Gastrocnemius medialis (tissue), 4 donors: ENCODE measurements at places on chromosomes 13 and 19. TPM values are rescaled to one million over a fixed set of nuclear protein-coding genes. Genes with fewer than 3 reads are reported as not detected.
A peak's percentile ranks its signal among the peaks of the same experiment; 100 is the strongest.

- H3K4me3 ChIP-seq, result peak overlapping the region; percentile 68
- no peaks in the 10 kb centered on the region for H3K36me3 ChIP-seq
- no peaks in the 10 kb centered on the region for H3K27me3 ChIP-seq
- H3K4me1 ChIP-seq, result peaks cover 25% of the 10 kb centered on the region
- DNase-seq, result peak; percentile 32
These were observed 1.4 kb downstream of the EFNB2 start for GRCh38 chr13:106533943-106534638.

- no peak overlapping the region for H3K27ac ChIP-seq
- H3K4me3 ChIP-seq, result no peak overlapping the region
- H3K36me3 ChIP-seq, result no peaks in the 10 kb centered on the region
- H3K27me3 ChIP-seq, result no peaks in the 10 kb centered on the region
These were observed 76.9 kb downstream of the SIPA1L3 start for GRCh38 chr19:37983916-37984315.

DNA sequence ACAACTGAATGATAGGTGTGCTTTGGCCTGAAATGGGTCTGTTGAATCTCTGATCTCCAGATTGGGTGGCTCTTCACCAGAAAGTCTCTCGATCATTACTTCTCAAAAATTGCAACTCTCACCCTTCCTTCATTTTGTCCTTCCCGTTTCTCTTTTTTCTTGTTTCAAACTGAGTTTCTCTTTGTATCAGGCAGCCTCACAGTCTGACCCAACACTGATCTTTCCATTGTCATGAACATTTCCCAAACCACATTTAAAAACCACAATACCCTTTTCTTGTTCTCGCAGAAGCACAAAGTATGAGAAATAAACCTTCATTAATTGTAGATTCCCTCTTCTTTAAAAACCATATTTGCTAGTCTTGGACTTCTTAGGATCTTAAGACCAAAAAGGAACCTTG lies 33.6 kb upstream of the HMGB1 start:
- H3K27ac ChIP-seq, result no peak overlapping the region
- DNase-seq, result no peak
- H3K27me3 ChIP-seq, result no peaks in the 10 kb centered on the region
- H3K4me3 ChIP-seq, result no peak overlapping the region

GRCh38 chr13:110912651-110913051 lies 2.2 kb downstream of the ANKRD10 start:
- peak overlapping the region; percentile 97 for H3K27ac ChIP-seq
- peak overlapping the region; percentile 97 for H3K4me3 ChIP-seq
- peak; percentile 63 for DNase-seq

GRCh38 chr19:48025480-48025879 lies 18.4 kb downstream of the CABP5 start:
- H3K4me3 ChIP-seq, result no peak overlapping the region
- H3K27ac ChIP-seq, result no peak overlapping the region
- H3K36me3 ChIP-seq, result no peaks in the 10 kb centered on the region
- no peaks in the 10 kb centered on the region for H3K4me1 ChIP-seq
- DNase-seq, result no peak

- H3K36me3 ChIP-seq, result no peaks in the 10 kb centered on the region
- H3K4me3 ChIP-seq, result no peak overlapping the region
- no peaks in the 10 kb centered on the region for H3K27me3 ChIP-seq
- no peak for DNase-seq
- H3K27ac ChIP-seq, result no peak overlapping the region
These were observed 43.2 kb downstream of the KLF12 start for GRCh38 chr13:74090869-74091605.

GRCh38 chr19:4186087-4186993 lies 3.9 kb downstream of the ANKRD24 start:
- H3K4me3 ChIP-seq, result no peak overlapping the region
- H3K27ac ChIP-seq, result no peak overlapping the region
- no peaks in the 10 kb centered on the region for H3K36me3 ChIP-seq
- peaks cover 22% of the 10 kb centered on the region for H3K4me1 ChIP-seq
- DNase-seq, result peak; percentile 57

GRCh38 chr19:11254666-11255065 lies 7.7 kb downstream of the DOCK6 start:
- peaks cover 8% of the 10 kb centered on the region for H3K36me3 ChIP-seq
- DNase-seq, result no peak
- H3K4me3 ChIP-seq, result no peak overlapping the region
- peak overlapping the region; percentile 78 for H3K27ac ChIP-seq
- H3K4me1 ChIP-seq, result peaks cover 4% of the 10 kb centered on the region

- H3K4me1 ChIP-seq, result no peaks in the 10 kb centered on the region
- DNase-seq, result no peak
- no peak overlapping the region for H3K27ac ChIP-seq
- H3K4me3 ChIP-seq, result no peak overlapping the region
These were observed 206.0 kb downstream of the TDRD3 start for GRCh38 chr13:60603049-60603448.

RFPL4A gene
- not detected for total RNA-seq
